ENCODE measurements at places on chromosomes 7 and 10. TPM values are rescaled to one million over a fixed set of nuclear protein-coding genes. Genes with fewer than 3 reads are reported as not detected.

NPFFR1 gene
- polyA plus RNA-seq, result 0.03 TPM

UNCX gene
- not detected for polyA plus RNA-seq

TDRD1 gene
- not detected for polyA plus RNA-seq

FERD3L gene
- not detected for polyA plus RNA-seq

CXCL12 gene
- polyA plus RNA-seq, result 0.86 TPM

PRLHR gene
- not detected for polyA plus RNA-seq

TEX36 gene
- not detected for polyA plus RNA-seq

PKD1L1 gene
- polyA plus RNA-seq, result 0.04 TPM

All from GM12878 (cell line).